Mucosa of gallbladder (tissue), 1 donor: ENCODE measurements at places on chromosomes 6 and 20.

- DNase-seq = no peak
Observed at GRCh38 chr6:14458669-14459266, 341.2 kb downstream of the CD83 start.

- DNase-seq = no peak
Observed at GRCh38 chr20:49694450-49695071, 19.1 kb downstream of the B4GALT5 start.

- DNase-seq = no peak
Observed at GRCh38 chr6:106773996-106774629, 144.7 kb downstream of the QRSL1 start.

DNA sequence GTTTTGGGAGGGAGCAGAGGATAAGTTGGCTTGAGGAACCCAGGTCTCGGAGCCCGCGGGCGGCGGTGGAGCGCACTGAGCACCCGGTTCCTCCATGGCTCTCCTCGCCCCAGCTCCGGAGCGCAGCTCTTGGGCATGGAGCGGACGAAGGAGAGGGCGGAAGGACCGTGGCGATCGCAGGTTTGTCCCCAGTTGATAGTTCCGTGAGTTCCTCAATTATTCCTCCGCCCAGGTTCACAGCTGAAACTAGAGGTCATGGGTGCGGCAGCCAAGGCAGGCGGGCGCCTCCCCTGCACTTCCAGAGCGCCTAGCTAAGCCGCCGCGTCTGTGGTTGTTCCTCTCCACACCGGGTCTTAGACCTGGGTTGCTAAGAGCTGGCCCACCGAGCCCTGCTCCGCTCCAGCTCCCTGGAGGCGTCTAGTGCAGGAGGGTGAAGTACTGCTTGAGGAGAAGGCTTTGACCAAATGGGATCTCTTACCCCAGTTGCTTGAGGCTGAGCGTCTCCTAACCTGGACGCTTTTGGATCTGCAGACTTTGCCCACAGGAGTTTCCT lies at the start of gene HTR1B:
TSS of gene HTR1B (minus strand) at position 184 of the 553 bp plus-strand sequence. CDS start at position 96, 88 bp downstream.
- no peak for DNase-seq

- DNase-seq = peak; percentile 21
Observed at GRCh38 chr6:92376691-92377090, 1042.7 kb downstream of the EPHA7 start.

GRCh38 chr20:19953606-19954005 lies 63.6 kb upstream of the NAA20 start:
- no peak for DNase-seq

- DNase-seq = no peak
Observed at GRCh38 chr6:99645986-99646385, 39.4 kb downstream of the PRDM13 start.

DNA sequence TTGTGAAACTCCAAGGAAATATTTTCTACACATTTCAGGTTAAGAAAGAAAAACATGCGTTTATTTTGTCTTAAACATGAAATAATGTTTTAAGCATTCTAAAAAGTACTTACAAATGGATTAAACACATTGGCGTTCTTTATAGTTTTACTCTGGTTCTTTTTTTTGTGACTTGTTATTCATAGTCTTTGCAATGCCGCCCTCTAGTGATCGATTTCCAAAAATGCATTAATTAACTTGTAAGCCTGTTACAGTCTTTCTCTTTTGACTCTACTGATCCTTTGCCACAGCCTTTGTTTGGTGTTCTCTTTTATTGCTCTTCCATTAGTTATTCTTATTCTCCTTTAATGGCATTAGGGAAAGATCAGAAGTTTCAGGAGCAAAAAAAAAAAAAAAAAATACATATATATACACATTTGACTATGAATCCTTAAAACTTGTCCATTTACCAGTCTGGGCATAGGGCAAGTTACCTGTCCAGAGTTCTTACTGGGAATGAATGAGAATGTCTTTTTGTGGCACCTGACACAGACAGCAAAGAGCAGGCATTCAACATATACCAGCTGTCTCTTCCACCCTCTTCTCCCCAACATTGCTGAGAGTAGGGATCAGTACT lies 59.9 kb downstream of the MACROD2 start:
- DNase-seq = peak; percentile 32

GRCh38 chr20:40970218-40970617 lies 58.4 kb upstream of the TOP1 start:
- DNase-seq = no peak

DNA sequence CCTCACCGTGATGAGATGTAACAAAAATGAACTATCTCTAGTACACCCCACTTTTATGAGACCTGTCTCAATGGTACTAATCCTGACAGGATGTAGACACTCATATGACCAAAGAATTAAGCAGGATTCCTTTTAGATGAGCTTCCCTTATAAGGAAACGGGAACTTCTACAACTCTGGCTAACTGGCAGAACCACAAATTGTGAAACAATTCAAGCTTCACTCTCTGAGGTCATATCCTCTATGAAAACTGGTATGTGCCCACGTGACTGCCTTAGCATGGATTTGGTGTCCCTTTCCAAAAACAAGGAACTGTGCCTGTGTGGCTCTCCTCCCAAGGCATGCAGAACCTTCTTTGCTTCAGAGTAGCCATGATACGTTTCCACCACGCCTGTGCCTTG lies 14.1 kb upstream of the CPNE5 start:
- peak; percentile 56 for DNase-seq

DNA sequence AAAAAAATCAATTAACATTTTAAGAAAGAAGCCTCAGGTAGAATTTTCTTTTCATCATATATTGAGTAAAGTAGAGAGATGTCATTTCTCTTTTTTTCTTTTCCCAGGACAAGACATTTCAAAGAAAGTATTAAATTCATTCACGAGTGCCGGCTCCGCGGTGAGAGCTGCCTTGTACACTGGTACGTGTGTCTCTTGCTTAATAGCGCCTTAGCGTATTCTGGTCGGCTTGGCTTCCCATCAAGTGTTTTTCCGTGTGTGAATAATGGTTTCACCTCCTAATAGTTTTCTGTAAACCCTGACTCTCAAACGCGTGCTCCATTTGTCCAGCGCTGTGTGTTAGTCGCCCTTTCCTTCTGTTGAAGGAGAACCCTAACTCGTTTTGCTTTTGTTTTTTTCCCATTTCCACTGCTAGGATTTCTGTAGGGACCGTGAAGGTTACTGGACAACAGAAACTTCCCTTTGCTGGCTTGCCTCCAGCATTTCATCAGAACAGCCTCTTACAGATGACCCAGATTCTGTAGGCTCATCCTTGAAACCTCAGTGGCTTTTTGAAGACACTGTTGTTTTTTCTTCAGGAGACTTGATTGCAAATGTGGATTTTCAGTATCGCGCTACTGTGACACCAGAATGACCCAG lies 45.7 kb upstream of the IRF4 start:
- DNase-seq = no peak

DNA sequence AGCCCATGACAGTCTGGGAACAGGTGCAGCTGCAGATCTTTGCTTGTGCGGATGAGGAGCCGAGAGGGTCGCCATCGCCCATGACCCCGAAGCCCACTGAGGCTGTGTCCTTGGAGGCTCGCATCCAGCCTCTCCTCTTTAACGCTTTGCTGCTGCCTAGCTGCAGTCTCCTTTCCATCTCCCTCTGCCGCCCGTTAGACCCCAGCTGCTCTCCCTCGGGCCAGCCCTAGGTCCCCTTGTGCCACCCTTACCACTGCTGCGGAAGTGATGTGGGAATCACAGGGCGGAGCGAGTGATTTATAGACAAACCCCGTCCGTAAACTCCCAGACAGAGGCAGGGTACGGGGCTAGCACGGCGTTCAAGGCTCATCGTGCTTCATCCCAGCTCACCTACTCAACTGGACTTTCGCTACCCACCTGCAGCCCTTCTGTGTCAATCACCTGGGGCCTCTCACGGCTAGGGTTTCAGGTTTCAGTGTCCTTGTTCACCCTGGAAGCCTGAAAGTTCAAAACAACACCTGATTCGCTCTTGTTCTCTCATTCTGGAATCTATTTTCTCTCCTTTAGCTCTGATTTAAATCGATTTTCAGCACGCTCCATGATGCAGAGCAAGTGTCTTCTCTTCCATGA lies 76.1 kb downstream of the PAX1 start:
- no peak for DNase-seq

DNA sequence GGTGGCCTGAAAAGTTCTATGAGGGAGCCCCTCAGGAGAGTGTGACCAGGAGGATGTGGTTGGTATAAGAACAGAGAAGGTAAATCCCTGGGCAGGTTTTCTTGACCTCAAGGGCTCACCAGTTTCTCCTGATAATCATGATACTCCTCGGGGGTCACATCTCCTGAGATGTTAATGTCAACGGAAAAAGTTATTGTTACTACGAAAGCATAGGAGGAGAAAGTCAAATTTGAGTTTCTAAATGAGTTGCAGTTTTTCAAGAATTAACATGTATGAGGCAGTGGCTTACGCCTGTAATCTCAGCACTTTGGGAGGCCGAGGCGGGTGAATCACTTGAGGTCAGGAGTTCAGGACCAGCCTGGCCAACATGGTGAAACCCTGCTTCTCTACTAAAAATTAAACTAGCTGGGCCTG lies 23.4 kb downstream of the MGME1 start:
- DNase-seq = no peak

DNA sequence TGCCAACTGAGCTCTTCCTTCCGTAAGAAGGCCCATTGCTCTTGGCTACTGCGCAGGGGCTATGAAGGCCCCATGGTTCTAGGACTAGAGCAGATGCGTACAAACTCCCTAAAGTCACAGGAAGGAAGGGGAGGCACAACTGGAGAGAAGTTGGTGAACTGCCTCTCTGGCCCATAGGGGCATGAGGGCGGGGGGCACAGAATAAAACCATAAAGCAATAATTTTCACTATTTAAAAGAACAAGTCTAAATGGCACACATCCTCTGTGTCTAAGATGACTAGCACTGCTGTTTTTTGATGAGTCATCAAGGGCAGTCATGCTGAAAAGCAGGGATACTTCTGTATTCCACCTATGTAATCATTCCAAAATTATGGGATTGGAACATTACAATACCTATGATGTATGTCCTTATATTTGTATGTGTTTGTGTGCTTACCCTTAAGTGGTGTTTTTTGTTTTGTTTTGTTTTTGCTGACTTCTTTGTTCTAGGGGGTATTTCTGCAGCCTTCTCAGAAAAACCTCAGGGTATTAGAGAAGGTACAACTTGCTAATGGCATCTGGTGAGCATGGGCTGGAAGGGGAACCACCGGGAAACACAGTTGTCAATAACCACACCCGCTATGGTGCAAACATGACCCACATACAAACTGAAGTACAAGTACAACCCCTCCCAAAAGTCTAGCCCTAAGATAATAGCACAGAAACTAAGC lies 36.9 kb downstream of the B4GALT5 start:
- DNase-seq = peak; percentile 38

GRCh38 chr20:46752728-46753127 lies 43.3 kb downstream of the SLC2A10 start:
- DNase-seq = peak; percentile 26

GRCh38 chr6:23952245-23952644 lies 173.8 kb upstream of the NRSN1 start:
- no peak for DNase-seq

DNA sequence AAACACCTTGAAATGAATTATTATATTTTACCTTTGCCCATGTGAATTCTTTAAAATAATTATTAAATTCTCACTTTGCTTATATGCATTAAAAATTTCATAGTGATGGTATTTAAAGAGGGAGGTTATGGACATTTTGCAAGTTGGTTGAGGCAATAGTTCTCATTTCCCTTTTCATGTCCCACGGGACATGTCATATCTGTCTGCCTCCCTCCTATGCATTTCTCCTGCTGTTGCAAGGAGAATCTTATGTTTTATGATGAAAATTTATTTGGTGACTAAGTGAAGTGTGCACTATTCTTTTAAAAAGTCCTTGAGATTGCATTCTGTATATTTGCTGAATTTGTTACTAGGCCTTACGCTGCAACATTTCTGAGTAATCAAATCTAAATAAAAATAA lies 67.2 kb downstream of the UTRN start:
- no peak for DNase-seq

DNA sequence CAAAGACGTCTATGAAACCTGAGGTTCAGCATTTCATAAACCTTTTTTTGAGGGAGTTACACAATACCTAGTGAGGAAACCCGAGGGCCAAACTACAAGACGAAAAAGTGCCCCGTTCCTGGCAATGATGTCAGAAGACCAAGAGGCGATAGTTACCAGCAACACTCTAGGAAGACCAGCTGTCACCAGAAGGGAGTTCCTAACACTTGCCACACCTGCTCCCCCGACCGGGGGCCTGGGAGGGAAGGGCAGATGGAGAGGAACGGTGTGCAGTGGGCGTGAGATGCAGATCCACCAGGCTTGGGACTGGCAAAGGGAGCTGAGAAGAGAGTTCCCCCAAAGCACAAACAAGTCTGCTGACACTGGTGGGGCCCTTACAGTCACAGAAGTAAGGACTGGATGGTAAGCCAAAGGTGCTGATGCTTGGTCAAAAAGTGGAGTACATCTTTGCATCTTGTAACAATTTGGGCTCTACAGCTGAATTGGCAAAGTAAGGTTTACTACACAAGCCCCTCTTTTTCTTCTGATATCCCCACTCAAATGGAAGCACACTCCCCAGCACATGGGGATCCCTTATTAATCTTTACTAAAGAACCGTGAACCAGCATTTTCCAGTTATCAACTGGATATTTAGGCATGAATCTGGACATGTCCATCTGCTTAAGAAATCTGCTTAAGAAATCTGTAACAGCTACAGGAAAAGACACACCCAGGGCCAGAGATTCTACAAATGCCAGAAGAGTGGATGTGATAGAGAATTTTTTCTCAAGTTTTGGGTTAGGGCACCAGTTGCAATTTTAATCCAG lies 38.5 kb downstream of the PANK2 start:
- no peak for DNase-seq

GRCh38 chr6:16450821-16451220 lies 212.4 kb downstream of the GMPR start:
- DNase-seq = no peak

GRCh38 chr20:54875307-54875706 lies 399.9 kb downstream of the DOK5 start:
- no peak for DNase-seq

DNA sequence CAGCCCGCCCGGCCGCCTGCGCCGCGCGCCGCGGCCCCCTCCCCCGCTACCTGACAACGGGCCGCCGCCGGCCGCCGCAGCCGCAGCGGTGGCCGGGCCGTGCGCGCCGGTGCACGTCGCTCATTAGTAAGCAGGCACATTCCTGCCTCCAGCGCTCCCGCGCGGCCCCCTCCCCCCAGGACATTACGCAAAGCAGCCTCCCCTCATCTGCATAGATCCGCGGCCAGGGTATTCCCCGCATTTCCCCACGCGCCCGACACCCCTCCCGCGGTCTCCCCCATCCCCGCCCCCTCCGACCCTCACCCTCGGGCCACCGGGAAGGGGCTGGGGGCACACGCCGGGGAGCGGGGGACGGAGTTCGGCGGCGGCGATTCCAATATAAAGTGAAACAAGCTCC lies at the start of gene HIVEP2:
TSS of gene HIVEP2 (minus strand) at position 128 of the 397 bp plus-strand sequence. CDS start 170,438 bp downstream, outside the sequence.
- DNase-seq = peak; percentile 85

DNA sequence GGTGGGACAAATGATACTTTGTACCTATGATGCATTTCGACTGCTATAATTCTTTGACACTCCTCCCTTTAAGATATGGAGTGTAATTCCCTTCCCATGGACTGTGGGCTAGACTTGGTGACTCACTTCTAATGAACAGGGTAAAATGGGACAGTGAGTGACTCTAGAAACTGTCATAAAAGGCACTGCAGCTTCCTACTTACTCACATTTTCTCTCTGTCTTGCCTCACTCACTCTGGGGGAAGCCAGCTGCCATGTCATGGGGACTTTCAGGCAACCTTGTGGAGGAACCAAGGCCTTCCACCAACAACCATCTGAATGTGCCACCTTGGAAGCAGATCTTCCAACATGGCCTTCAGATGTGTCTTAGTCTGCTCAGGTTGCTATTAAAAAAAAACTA lies 12.9 kb upstream of the GFOD1 start:
- no peak for DNase-seq
